ENCODE measurements at places on chromosomes 7 and 10. TPM values are rescaled to one million over a fixed set of nuclear protein-coding genes. Genes with fewer than 3 reads are reported as not detected.

AKR1C3 gene
- 91.7 TPM for total RNA-seq

DNA sequence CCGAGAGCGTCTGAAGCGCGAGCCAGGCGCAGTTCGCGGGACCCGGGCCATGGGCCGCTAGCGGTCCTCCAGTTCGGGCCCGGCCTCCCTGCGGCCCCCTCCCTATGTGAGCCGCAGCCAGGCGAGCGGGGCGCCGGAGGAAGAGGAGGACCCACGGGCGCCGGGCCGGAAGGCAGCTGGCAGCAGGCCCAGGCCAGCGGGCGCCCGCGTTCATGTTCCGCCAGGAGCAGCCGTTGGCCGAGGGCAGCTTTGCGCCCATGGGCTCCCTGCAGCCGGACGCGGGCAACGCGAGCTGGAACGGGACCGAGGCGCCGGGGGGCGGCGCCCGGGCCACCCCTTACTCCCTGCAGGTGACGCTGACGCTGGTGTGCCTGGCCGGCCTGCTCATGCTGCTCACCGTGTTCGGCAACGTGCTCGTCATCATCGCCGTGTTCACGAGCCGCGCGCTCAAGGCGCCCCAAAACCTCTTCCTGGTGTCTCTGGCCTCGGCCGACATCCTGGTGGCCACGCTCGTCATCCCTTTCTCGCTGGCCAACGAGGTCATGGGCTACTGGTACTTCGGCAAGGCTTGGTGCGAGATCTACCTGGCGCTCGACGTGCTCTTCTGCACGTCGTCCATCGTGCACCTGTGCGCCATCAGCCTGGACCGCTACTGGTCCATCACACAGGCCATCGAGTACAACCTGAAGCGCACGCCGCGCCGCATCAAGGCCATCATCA is 1.1 kb downstream of the ADRA2A start:
- no peak for DNase-seq

DNA sequence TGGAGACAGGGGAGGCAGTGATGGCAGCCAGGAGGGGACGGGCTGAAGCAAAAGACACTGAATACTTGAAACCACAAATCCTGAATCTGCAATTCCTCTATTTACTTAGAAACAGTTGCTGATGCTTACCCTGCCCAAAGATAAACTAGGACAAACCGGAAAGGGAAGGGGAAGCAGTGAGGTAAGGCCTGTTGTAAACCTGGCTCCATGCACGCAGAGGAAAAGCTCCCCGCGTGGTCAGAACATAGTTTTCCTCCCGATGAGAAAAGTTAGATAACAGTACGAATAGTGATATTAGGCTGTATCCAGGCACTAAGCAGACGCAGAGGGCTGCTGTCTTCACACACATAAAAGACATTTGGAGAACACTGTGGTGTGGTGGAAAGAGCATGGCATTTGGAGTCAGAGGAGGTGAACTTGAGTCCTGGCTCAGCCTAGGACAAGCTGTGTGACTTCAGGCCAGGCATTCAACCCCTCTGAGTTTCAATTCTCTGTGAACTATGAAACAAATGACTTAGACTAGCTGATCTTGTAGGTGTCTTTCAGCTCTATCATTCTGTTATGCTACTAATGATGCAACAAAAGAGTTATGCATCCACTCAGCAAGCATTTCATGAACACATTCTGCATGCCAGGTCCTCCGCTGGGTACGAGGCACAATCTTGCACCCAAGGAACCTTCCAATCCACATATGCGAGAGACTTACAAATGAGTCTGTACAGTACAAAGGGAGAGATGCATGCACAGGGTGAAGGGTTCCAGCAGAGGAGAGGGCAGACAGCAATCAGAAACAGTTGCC is 80.9 kb downstream of the SORBS1 start:
- DNase-seq: peak; percentile 63

DNA sequence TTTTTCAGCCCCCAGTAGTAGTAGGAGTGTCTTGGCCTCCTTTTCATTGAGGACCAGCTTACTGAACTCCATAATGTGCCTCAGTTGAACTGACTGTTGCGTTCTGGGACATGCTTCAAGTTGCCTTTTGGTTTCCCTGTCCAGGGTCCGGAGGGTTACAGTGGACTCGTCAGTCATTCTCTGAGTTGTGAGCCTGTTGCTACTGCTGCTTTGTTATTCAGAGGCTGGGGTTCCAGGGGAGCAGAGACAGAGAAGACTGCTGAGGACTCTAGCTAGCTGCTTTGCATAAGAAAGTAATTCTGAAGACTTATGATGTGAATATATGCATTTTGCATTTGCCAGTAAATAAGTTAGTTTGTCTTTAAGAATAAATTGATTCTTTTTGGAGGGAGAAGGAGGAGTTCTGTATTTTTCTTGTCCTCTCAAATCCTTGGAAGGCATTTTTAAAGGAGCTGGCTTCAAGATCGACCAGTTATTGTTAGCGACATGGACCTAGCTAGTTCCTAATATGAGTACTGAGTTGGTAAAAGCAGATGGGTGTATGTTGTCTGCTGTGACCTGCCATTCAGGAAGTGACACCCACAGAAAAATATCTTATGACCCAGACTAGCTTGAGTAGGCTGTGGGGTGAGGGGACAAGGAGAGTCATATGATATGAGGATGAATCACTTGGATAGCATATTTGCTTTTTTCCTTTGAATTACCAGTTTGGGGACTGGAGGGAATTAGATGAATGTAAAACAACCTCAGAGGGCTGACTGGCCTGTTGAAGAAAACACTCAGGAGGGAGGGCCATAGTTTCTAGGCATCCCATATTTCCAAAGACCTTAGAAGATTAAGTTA is 8.3 kb downstream of the PI4K2A start:
- peak; percentile 67 for DNase-seq

GRCh38 chr7:94088560-94088959 is 84.4 kb upstream of the BET1 start:
- DNase-seq: no peak
